ENCODE measurements at places on chromosomes 12 and 14.

- no peak for DNase-seq
Observed at GRCh38 chr12:82176761-82177490, 181.3 kb downstream of the CCDC59 start.

DNA sequence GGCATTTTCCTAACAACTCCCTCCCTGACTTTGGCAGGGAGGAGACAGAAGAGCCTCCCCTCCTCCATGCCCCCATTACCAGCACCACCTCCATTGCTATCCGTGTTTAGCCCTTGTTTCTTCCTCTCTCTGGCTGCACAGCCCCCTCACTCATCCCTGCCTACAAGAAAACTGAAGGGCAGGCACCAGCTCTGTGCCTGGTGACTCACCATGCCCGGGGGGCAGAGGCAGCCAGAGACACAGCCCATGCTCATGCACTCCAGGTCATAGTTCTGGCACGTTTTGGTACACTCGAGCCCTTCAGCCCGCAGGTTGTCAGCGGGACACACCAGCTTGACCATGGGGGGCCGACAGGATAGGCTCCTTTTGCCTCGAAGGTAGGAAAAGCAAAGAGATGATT lies 80.4 kb downstream of the VWF start:
- DNase-seq = no peak

DNA sequence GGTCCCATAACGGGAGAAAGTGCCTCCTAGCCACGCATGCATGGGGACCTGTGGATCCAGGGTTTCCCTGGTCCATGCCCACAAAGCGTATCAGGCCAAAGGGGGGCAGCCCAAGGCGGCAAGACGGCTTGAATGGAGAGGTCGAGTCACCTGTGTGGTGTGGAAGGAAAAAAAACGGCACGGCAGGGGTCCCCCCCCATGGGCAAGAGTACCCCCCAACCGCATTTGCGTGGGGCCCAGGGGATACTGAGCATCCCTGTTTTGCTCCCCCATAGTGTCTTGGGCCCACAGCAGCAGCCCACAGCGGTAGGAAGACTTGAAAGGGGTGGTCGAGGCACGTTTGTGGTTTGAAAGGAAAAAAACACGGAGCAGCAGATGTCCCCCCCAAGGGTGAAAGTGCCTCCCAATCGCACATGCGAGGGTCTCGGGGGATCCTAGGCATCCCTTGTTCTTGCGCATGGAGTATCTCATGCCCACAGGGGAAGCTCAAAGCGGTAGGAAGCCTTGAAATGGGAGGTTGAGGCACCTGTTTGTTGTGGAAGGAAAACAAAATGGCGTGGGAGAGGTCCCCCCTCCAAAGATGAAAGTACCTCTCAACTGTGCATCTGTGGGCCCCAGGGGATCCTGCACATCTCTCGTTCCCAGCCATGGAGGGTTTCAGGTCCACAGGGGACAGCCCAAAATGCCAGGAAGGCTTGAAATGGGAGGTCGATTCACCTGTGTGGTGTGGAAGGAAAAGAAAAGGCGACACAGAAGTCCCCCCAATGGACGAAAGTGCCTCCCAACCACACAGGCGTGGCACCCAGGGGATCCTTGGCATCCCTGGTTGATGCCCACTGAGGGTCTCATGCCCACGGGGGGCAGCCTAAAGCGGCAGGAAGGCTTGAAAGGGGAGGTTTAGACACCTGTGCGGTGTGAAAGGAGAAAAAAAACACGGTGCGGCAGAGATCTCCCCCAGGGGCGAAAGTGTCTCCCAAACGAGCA lies 577.5 kb downstream of the ALG10 start:
- no peak for DNase-seq

DNA sequence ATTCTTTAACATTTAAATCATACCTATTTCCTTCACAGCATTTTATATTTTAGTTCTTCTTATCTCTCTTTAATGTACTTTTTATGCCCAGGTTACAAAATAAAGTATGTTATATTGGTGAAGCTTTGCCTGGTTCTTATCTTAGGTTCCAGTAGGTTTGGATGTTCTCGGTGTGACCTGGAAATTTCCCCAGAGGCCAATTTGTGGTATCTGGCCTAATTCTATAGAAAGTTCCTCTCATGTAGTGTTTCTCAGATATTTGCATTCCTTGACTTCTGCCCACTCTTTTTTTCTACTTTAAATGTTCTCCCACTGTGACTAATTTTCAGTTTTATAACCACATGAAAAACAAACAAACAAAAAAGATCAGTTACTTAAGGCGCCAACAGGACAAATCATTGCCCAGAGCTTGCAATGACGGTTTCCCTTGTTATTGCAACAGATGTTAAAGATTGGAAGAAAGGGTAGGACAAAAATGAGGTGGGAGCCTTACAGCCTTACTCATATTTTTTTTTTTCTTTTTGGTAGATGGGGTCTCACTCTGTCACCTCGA lies 41.2 kb upstream of the PPM1H start:
- DNase-seq = no peak

- no peak for DNase-seq
Observed at GRCh38 chr12:27620121-27620520, 76.1 kb upstream of the REP15 start.

DNA sequence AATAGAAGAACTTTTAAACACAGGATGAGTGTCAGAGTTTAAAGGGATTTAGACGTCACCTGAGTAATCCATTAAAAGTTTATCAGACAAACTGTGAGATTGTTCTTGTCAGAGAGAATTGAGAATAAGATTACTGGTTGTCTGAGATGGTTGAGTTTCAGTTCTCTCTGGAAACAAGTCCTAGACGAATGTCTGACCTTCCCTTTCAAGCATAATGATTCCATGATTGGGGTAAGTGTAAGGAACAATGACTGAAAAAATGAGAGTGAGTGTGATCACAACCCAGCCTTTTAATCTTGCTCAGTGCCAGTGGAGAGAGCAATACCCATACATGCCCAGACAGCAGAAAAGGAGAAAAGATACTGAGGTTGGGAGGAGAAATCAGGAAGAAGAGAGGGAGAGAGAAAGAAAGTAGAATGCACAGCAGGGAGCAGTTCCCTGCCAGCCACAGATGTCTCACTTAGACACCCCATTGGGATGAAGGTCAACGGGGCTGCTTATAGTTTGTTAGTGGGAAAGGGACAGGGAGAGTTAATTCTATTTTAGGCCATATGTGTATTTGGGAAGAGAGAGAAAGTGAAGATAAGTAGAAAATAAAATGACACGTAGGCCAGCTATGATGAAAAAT lies 4.3 kb downstream of the GRIP1 start:
- DNase-seq = no peak

GRCh38 chr12:71439613-71440344 lies at the start of gene LGR5:
TSS of gene LGR5 (plus strand) at chr12:71439798. CDS start at chr12:71440081, 283 bp downstream.
- no peak for DNase-seq

GRCh38 chr12:1629338-1630132 lies 504 bp downstream of the WNT5B start:
- no peak for DNase-seq

DNA sequence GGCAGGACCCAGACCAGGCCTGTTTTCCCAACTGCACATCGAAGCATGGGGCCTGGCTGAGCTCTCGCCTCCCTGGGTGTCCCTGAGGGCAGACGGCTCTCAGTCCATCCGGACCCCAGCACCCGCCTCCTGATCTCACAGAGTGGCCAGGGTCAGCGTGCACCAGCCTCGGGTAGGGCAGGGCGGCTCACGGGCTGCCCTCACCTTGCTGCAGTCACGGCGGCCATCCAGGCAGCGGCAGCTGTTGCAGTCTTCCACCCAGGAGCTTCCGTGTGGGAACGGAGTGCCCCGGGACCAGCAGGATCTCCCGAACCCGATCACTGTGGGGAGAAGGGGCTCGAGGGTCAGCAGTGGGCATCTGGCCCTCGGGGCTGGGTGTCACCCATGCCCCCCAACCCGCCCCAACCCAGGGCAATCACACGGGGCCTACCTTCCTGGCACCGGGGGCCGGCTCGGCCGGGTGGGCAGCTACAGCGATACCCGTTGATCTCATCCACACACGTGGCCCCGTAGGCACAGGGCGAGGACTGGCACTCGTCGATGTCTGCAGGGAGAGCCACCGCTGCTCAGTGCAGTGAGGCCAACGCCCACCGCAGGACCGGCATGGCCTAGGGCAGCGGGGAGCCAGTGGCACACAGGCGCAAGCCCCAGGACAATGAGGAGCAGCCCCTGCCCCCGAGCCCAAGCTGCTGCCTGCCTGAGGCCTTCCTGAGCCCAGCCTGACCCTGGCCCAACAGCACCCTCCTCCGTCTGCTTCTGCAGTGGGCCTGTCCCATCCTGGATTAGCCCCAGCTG lies 22.2 kb downstream of the JAG2 start:
- no peak for DNase-seq

DNA sequence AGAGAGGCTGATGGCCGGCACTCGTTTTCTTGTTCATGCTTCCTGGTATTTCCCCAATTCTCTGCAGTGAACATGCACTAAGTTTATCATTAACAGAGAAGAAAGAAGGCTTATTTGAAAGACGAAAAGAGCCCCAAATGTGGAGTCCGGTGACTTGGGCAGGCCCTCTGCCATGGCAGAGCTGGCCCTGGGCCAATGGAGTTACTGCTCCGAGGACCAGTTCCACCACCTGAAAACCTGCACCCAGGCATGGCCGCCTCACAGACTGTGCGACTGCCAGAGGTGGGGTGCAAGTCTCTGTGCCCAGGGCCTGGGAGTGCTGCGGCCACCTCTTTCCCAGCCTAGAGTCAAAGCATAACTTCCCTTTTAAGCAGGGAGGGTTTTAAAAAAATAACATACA lies 24.9 kb downstream of the DEGS2 start:
- no peak for DNase-seq

- no peak for DNase-seq
Observed at GRCh38 chr14:64722842-64723447, 18.7 kb downstream of the PLEKHG3 start.

DNA sequence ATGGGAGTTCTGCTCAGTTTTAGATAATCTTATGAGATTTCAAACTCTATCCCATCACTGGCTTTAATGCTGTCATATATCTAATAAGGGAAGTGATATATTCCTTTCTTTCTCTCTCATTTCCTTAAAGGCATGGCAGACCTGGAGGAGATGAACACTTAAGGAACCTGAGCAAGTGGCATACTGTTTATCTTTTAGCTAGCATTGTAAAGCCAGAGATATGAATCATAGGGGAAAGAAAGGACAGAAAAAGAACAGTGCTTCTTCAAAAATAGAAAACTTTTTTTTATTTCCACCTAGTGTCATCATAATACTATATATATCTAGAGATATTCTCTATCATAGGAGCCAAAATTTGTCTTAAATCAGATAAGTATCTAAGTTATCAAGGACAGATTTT lies 68.3 kb upstream of the PSMA6 start:
- no peak for DNase-seq

DNA sequence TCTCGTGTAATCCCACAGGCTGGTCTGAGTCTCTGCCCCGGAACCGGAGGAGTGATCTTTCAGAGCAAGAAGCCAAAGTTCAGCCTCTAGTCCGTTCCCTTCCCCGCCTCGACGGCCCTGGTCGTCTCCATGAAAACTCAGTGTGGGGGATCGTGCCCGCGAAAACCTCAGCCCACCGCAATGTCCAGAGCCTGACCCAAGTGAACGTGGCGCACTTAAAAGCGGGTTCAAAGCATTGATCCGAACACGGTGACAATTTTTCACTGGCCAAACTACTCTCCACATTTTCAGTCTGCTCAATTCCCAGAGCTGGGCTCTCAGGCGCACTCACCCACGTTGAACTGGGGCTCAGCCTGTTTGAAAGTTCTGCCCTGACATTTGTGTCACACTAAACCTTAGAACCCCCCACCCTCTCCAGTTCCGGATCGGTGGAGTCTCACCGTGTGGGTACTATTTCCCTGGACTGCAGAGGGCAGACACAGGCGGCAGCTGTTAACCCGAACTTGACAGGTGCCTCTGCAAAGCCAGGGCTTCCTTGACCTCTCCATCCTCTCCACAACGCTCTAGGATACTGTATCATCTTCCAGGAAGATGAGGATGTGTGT lies 886 bp upstream of the PRICKLE1 start:
- DNase-seq = no peak

- peak; percentile 3 for DNase-seq
Observed at GRCh38 chr14:90132821-90133570, 71.2 kb downstream of the KCNK13 start.

DNA sequence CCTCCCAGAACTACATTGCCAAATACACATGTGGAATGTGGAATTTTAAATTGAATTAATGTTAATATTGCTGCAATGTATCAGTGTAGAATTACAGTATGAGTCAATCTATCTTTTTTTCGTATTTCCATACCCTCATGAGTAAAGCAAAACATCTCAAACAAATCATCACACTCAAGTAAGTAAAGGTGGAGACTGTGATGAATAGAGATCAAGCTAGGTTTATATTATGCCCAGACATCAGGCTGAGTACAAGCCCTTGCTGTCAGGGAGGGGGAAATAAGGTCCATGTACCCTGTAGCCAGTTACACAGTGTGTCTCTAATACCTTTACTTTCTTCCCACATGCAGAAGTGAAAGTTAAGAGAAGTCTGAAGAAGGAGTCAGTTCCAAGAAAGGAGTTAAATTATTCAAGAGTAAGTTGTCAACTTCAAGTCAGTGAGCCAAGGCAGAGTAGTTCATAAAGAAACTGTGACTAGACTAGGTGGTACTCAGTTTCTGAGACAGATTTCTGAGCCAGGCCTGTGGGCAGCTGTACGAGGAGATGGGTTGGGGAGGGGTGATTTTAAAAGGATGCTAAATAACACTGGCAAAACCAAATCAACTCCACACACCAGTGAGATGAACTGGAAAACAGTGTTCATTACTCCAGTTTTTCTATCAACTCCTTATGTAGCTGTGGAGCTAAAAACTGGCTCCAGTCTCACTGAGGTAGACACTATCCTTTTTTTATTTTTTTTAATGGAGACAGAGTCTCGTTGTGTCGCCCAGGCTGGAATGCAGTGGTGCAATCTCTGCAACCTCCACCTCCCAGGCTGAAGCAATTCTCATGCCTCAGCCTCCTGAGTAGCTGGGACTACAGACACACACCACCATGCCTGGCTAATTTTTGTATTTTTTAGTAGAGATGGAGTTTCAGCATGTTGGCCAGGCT lies 23.8 kb upstream of the STK38L start:
- no peak for DNase-seq

- no peak for DNase-seq
Observed at GRCh38 chr14:100048786-100049185, 16.4 kb upstream of the EVL start.

DNA sequence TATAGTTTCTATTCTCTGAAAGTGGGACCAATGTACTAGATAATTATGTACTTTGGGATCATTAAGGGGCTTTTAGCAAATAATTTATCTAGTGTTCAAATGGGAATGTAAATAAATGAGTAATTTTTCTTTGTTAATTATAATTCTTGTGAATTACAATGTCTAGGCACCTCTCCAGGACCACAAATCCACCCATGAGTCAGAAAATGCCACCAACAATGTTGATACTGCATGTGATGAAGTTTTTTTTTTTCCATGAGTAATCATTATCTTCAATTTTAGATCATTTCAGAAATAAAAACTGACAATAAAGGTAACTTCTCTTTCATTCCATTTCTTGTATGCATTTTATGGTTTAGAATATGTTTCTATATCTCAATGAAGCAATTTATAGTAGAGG lies 470.3 kb downstream of the VRK1 start:
- DNase-seq = no peak

DNA sequence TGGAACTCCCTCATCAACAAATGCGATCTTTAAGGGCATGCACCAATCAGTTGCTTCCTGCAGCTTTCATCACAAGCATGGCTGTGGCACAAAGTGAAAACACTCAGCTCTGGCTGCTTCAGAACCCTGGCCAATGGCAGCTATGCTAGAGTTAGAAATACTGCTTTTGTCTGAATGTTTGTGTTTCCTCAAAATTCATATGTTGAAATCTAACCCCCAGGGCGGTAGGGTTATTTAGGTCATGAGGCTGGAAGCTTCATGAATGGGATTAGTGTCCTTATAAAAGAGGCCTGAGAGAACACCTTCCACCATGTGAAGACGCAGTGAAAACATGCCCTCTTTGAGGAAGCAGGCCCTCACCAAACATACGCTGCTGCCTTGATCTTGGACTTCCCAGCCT lies 453.9 kb downstream of the SNAPC1 start:
- DNase-seq = no peak

All from AML-193 (cell line).